ENCODE measurements at places on chromosomes 11 and 22.

DNA sequence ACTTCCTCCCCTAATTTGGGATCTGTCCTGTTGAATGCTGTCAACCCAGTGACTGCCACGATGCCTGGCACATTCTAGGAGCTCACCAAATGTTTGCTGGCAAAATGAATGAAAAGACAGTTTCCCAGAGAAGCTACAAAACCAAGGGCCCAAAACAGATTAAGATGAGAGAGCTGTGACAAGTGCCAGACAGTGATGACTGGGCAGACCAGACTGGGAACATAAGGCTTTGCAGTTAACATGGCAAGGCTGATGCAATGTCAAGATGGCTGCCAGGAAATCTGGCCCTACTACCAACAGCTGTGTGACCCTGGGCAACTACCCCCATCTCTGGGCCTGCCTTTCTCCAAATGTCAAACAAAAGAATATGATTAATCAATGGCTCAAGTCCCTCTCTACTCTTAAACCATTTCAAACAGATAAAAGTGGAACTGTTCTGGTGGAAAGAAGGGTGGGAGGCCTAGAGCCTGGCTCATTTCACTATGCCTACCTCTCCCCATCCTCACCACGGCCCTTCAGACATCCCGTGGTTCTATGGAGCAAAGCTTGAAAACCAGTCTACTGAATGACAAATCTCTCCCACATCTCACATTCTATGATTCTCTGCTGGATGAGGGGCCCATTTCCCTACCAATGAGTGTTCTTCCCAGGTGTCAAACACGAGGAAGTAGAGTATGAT, 12.8 kb downstream of the AP1B1 start:
- no peak for DNase-seq

DNA sequence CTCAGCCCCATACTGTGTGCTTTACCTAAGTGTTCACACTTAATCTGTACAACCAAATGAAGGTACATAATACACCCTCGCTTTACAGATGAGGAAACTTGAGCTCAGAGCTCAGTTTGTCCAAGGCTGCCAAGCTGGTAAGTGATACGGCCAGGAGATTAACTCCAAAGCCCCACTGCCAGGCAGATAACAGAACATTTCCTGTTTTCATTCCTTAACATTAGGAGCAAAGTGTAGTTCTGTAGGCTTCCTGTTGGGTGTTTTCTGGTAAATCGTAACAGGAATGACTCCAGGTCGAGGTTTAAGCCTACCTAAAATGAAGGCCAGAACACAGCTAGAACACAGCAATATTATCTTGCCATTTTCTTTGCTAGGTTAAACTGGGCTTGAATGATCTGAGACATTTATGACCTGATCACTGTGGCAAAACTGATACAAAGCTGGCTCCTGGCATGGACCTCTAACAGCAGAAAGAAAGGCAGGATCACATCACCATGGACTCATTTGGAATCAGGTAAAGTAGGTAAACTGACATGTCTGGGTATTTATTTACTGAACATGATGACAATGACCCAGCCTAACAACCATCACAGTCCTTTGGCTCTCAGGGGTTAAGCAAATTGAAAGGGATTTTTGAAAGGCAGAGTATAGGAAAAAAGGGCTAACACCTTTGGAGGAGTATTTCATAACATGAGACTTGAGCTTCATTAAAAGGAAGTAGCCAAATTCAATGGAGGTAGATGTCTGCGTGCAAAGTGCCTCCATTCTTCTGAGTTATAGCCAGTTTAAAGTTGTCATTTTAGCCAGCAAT, 3.9 kb upstream of the NUP50 start:
- DNase-seq: no peak

DNA sequence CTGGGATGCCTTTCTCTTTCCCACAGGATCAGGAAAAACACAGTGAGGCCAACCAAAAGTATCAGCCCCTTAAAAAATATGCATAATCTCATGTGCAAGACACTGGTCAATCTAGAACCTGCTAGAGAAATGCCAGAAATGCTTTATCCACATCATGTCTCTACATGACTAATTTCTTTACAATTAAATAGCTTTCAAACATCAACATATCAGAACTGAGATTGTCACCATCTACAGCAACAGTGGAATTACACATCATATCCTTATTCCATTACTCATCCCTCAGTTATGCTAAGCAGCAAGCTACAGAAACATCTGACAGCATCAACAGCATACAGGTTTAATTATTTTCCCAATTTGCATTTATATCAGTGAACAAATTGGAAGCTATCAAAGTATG, 78.8 kb downstream of the DDIAS start:
- no peak for DNase-seq

- peak; percentile 95 for DNase-seq
Measured at GRCh38 chr22:19959043-19959586, 17.5 kb upstream of the TXNRD2 start.

GRCh38 chr11:66437979-66438503, 607 bp downstream of the MRPL11 start:
- no peak for DNase-seq

DNA sequence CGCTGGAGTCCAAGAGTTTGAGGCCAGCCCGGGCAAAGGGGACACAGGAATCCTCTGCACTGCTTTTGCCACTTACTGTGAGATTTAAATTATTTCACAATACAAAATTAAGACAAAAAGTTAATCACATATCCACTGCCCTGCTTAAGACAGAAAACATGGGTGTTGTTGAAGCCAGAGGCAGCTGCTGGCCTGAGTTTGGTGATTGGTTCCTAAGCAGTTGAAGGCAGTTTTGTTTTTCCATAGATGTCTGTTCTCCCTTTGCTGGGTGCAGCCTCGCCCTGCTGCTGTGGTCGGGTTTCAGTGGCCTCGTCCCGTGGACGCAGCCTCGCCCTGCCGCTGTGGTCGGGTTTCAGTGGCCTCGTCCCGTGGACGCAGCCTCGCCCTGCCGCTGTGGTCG, 70.2 kb upstream of the PPP6R3 start:
- DNase-seq: no peak

- DNase-seq: peak; percentile 18
Measured at GRCh38 chr22:33519071-33519973, 401.0 kb downstream of the LARGE1 start.

DNA sequence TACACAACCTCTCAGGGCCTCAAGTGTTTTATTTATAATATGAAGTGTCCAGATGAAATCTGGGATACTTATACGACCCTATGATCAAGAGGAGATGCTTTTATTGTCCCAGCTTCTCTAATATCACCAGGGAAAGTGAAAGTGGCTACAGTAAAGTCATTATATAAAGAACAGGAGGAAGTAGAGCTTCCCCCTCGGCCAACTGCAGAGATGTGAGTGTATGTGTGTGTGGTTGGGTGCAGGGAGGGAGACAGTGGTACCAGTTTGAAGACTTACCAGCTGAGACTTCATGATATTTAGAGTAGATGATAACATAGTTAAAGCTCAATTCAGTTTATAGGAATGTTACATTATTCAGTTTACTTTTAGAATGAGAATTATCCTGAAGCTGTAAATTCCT, 373.6 kb upstream of the DDI1 start:
- DNase-seq: no peak

DNA sequence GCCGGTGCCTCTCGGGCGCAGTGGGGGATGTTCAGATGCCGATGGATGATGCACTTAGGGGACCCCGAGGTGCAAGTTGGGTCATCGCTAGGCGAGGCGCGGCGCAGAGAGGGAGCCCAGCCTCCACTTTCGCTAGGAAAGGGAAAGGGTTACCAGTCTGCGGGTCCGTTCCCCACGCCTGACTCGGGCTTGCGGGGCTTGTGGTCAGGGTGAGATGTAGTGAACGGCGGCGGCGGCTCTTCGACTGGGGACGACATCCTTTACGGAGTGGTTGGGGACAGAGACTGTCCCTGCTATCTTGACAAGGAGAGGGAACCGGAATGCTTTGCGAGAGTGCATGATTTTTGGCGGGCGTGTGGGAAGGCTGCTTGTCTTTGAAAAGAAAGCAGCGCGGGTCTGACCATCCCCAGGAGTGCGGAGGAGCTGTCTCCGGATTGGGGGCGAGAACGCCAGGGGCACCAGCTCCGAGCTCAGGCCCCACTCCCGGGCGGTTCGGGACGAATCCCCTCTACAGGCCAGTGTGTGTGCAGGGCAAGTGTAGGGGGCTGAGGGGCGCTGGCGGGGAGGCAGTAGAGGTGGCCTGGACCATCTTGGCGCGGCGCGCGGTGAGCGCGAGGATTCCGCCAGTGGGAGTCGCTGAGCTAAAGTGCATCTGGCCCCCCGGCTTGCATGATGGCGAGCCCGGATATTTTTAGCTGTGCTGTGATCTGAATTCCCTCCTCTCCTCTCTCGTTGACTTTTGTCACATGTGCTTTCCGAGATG, 1.1 kb downstream of the FAT3 start:
- DNase-seq: peak; percentile 15

DNA sequence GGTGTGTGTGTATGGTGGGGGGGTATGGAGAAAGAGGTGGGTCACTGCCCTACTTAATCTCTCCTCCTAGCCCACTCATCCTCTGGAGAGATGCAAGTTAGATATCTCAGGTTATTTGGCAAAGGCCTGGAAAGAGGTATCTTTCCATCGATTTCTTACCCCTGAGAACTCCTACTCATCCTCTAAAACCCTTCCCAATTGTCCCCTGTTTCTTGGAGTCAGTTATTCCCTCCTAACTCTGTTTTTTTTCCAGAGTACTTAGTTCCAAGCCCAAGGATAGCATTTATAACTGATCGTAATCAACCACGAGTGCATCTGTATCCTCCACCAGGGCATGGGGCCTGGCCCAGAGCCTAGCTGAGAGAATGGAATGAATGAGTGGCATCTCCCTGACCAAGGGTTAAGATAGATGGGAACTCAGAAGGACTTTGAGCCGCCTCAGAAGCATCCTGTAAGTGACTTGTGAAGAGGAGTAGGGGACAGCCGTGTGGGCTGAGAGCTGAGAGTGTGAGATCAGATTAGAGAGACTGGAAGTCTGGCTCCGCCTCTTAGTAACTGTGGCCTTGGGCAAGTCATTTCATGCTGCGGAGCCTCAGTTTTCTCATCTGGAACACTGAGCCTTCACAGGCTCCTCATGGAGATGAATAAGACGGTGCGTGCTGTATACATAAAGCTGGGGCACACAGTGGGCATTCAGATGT, 16.2 kb downstream of the CD6 start:
- no peak for DNase-seq

DNA sequence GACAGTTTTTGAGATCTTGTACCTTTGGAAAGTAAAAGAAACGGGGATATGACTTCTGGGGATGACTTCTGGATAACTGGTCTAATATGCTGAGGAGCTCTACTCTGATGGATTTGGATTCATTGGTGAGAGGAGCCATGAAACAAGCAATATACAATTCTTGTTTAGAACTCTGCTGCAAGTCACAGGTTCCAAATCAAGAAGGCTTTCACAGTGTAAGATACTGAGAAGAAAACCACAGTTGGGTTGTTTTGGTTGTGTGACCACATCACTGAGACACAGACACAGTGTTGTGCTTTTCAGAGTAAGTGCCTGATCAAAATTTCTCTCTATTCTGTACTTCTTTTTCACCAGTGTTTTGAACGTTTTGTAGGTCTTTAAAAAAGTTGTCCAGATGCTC, 13.1 kb upstream of the UCP2 start:
- DNase-seq: no peak

DNA sequence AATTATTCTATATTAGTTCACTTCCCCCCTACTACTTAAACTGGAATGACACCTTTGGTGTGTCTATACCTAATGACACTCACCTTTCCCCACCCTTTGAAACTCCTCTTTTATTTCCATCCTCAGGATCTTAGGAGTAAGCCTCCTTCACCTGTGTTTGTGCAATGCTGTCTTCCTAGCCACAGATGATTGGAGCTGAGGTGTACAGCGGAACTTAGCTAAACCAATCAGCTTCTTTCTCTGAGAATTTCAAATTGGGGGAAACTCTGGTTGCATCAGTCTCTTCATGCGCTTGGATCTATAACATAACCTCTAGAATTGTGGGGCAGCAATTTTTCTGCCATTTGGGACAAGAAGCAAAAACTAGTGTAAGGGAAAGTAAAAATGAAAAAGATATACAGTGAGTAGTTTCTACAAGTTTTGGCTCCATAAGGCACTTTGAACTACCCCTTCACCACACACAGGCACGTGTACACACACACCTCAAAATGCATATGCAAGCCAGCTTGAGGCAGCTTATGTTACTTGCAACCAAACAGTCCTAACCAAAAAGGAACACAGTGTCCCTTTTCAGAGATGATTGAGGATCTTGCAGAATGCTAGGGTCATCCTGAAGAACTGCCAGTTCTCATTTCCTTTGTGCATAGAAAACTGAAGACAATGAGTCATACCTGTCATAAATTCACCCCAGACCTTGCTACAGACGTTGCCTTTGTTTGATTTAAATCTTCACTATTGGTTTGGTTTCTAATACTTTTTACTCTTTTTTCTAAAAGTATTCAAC, 36.0 kb upstream of the LDLRAD3 start:
- no peak for DNase-seq

DNA sequence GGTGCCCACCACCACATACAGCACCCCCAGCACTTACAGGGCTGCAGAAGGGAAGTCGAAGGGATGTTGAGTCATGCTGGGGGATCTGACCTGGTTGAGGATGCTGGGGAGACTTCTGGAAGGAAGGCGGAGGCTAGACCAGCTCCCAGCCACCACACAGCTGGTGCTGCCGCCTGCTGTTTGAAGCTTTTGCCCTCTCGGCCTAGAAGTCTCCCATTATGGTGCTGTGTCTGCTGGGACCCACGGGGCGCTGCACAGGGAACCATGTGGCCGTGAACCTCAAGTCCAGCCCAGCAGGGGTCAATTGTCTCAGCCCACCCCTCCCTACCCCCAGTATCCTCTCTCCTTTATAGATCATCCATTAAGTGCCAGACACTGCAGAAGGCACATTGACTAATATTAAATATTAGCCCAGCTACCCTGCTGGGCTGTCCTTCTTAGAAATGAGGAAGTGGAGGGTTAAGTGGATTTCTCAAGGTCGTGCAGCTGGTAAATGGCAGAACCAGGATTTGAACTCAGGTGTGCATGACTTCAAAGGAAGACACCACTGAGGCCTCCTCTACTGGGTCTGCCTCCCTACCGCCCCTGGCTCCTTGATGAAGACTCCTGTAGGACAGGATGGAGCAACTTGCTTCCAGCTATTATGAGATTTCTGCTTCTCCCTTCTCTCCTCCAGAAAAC, 49.7 kb downstream of the CYTH4 start:
- DNase-seq: no peak

- DNase-seq: no peak
Measured at GRCh38 chr11:83764643-83765042, 478.5 kb upstream of the CCDC90B start.

DNA sequence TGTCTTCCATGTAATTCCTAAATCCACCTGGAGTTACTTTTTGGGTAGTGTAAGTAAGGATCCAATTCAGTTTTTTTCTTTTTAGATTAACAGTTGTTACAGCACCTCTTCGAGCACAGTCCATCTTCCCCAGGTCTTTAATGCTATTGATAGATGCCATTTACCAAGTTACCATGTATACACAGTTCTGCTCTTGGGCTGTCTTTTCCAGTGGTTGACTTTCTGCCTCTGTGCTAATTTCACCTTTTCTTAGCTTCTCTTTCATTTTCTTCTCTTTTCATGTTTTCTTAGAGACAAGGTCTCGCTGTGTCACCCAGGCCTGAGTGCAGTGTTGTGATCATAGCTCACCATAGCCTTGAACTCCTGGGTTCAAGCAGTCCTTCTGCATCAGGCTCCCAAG, 12.0 kb downstream of the ATXN10 start:
- no peak for DNase-seq

- DNase-seq: no peak
Measured at GRCh38 chr22:19687561-19688300, 26.6 kb upstream of the SEPTIN5 start.
